Stimulated activated CD8-positive, alpha-beta memory T cell treated with anti-CD3 and anti-CD28 coated beads, Interleukin-4, amount 100 ng/mL, for 24 hours (primary cell): ENCODE measurements at places on chromosomes 3 and 15.

DNA sequence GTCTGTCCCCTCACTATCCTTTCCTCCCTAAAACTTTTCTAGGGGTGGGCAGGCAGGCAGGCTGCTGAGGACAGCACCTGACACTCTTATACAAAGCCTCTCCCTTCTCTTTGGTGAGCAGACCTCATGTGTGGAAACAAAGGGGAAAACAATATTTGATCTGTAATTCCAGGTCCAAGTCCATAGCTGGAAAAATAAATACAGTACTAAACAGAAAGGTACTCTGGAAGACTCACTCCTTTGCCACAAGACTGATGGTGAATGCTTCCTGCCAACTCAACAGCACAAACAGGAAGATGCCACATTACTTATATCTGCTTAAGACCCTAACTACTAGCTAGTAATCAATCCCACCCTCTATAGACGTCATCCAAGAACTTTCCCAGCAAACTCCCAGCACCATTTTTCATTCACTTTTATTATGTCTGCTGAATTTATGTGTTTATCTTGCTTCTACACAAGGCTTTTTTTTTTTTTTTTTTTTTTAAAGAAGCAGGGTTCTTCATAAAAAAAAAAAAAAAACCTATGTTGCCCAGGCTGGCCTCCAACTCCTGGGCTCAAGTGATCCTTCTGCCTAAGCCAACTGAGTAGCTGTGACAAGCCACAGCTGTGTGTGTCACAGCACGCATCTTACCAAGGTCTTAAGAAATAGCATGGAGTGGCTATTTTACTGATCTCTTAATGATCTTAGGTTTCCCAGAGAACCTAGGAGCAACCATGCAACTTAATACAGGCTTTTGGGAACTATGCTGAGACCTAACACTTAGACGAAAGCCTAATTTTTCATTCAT, 44.2 kb upstream of the CSPG5 start:
- no peak for DNase-seq

DNA sequence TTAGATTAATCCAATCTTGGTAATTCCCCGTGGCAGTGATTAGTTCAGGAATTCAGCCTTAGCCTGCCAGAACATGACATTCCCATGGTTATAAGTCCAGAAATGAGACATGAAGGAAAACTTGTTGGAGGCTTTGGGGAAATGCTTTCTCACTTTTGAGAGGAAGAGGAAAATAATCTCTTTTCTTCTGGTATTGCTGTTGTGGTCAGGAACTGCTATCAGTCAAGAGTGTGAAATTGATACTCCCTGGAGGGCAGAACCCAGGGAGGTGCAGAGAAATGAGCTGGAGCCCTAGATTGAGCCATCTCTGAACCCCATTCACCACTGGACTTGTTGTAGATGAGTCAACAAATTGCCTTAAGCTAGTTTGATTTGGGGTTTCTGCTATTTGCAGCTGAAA, 38.6 kb upstream of the APH1B start:
- no peak for DNase-seq

GRCh38 chr15:67049351-67050044, 15.9 kb upstream of the SMAD3 start:
- no peak for DNase-seq

DNA sequence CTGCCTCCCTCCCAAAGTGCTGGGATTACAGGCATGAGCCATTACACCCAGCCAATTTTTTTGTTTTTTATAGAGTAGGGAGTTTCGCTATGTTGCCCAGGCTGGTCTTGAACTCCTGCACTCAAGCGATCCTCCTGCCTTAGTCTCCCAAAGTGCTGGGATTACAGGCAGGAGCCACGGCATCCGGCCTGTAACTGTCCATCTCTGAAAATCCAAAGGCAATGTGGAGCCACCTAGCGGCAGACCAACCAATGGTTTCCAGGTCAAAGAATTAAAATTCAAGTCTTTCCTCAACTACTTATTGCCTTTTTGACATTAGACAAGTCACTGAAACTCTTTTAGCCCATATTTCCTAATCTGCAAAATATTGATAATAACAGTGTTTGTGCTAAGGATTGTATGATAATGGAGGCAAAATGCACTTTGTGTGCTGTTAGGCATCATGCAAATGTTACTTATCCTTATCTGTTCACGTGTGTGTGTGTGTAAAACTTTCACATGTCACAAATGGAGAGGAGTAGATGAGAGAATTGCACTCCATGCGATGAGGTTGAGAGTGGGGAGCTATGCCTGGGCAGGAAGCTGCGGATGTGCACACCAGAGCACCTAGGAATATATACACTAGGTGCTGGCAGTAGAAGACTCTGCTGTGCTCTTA, 48.7 kb downstream of the COL8A1 start:
- DNase-seq: peak; percentile 1

DNA sequence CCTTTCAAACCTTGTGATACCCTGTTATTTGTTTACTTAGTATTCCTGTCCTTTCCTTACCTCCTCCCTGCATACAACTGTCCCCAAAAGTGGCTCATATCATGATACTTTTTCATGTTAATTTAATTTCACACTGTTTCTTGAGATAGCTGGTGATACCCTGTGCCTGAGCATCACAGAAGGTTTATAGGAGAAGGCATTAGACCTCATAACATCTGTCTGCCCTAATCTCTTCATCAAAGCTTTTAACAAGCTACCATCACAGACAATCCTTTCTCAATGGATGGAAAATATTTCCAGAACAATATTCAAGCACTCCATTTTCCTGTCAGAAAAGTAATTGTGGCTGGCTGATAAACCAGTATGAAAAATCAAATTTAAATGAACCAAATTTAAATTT, 81.6 kb downstream of the SSR3 start:
- no peak for DNase-seq

GRCh38 chr3:120741837-120742197, 499 bp downstream of the RABL3 start:
- DNase-seq: no peak
